A549 treated with GW870086 at 1 μM for 4 hours (cell line): ENCODE measurements at places on chromosomes 3 and 15. TPM values are rescaled to one million over a fixed set of nuclear protein-coding genes. Genes with fewer than 3 reads are reported as not detected.

Gene GATM
- total RNA-seq: 1.9 to 3.5 TPM (median 2.6 TPM) in 5 replicates

Gene GPR160
- total RNA-seq: 1.2 to 2.1 TPM (median 1.6 TPM) in 5 replicates

Gene SLC12A8
- total RNA-seq: 1.6 to 2.0 TPM (median 1.6 TPM) in 5 replicates

Gene NR2E3
- total RNA-seq: 0.12 to 0.59 TPM (median 0.22 TPM) in 4 of 5 replicates, not detected in the other

Gene STRIT1
- not detected in 5 replicates for total RNA-seq

Gene SSUH2
- total RNA-seq: 0.86 to 2.0 TPM (median 1.6 TPM) in 5 replicates

Gene AGBL1
- total RNA-seq: not detected in 5 replicates

Gene AMIGO3
- total RNA-seq: 0.52 to 1.8 TPM (median 0.64 TPM) in 5 replicates

Gene HYAL2
- total RNA-seq: 24.6 to 31.4 TPM (median 30.4 TPM) in 5 replicates

Gene FMN1
- total RNA-seq: 0.23 to 0.70 TPM (median 0.28 TPM) in 5 replicates

Gene RBPMS2
- total RNA-seq: 6.1 to 8.9 TPM (median 7.1 TPM) in 5 replicates

Gene SLC6A20
- 0.03 to 0.07 TPM (median 0.04 TPM) in 4 of 5 replicates, not detected in the other for total RNA-seq

Gene TM4SF18
- total RNA-seq: 31.8 to 38.1 TPM (median 35.7 TPM) in 5 replicates

Gene POMGNT2
- 5.9 to 9.3 TPM (median 7.8 TPM) in 5 replicates for total RNA-seq

Gene ACP3
- 0.03 TPM in 1 of 5 replicates, not detected in the others for total RNA-seq

Gene MORC1
- not detected in 5 replicates for total RNA-seq

Gene MRAS
- 7.1 to 11.4 TPM (median 9.2 TPM) in 5 replicates for total RNA-seq

Gene P2RY12
- total RNA-seq: not detected in 5 replicates

Gene PARP3
- 7.3 to 11.8 TPM (median 9.1 TPM) in 5 replicates for total RNA-seq

Gene SERPINI2
- not detected in 5 replicates for total RNA-seq

Gene SATB1
- total RNA-seq: 0.19 TPM in 1 of 5 replicates, not detected in the others

Gene TRH
- not detected in 5 replicates for total RNA-seq

Gene PLD1
- total RNA-seq: 6.6 to 12.1 TPM (median 10.2 TPM) in 5 replicates

Gene ZPLD1
- not detected in 5 replicates for total RNA-seq

Gene MCF2L2
- 0.07 to 0.55 TPM (median 0.13 TPM) in 4 of 5 replicates, not detected in the other for total RNA-seq

Gene COMMD2
- 32.2 to 40.3 TPM (median 36.4 TPM) in 5 replicates for total RNA-seq

Gene ZNF148
- total RNA-seq: 6.8 to 10.8 TPM (median 9.1 TPM) in 5 replicates

Gene CISH
- 0.57 to 1.1 TPM (median 0.88 TPM) in 5 replicates for total RNA-seq
